ENCODE measurements at places on chromosomes 13 and 19.
A peak's percentile ranks its signal among the peaks of the same experiment; 100 is the strongest.

GRCh38 chr13:68749796-68750195 lies 1357.8 kb upstream of the ATXN8OS start:
- DNase-seq = no peak

DNA sequence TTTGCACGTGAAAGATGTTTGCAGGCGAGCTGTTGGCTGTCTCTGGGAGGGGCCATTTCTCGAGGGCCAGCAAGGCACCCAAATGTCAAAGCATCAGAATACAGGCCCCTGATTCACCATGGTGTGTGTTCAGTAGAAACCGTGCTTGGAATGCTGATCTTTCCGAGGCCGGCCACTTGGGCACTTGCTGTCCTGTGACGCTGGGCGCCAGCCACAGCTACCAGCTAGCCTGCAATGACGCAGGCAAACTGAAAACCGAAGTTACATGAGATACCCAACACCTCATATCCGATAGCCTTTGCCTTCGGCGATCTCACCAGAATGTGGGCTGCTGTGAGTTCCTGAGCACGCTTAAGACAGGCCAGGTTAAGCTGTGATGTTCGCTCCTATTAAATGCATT lies 12.0 kb downstream of the THOP1 start:
- DNase-seq = no peak

GRCh38 chr13:37479916-37480315 lies 118.7 kb downstream of the POSTN start:
- DNase-seq = no peak

DNA sequence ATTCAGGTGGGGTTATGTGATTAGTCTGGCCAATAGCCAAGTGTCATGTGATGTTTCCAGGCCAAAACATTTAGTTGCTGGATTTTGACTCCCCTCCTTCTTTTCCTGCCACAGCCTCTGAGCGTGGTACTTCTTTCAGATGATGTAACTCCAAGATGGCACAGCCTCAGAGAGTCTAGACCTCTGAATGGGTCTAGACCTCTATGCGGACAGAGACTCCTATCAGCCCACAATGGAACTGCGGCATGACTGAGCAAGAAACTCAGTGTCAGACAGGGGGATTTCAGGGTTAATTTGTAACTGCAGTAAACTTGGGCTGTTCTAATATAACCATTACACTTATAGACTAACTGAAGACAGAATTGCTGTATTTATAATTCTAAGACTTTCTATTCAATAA lies 42.6 kb upstream of the ZDHHC20 start:
- no peak for DNase-seq

- no peak for DNase-seq
These were observed 40.7 kb upstream of the SIN3B start for GRCh38 chr19:16788479-16788878.

- DNase-seq = no peak
These were observed 20.3 kb upstream of the GAS6 start for GRCh38 chr13:113883921-113884804.

DNA sequence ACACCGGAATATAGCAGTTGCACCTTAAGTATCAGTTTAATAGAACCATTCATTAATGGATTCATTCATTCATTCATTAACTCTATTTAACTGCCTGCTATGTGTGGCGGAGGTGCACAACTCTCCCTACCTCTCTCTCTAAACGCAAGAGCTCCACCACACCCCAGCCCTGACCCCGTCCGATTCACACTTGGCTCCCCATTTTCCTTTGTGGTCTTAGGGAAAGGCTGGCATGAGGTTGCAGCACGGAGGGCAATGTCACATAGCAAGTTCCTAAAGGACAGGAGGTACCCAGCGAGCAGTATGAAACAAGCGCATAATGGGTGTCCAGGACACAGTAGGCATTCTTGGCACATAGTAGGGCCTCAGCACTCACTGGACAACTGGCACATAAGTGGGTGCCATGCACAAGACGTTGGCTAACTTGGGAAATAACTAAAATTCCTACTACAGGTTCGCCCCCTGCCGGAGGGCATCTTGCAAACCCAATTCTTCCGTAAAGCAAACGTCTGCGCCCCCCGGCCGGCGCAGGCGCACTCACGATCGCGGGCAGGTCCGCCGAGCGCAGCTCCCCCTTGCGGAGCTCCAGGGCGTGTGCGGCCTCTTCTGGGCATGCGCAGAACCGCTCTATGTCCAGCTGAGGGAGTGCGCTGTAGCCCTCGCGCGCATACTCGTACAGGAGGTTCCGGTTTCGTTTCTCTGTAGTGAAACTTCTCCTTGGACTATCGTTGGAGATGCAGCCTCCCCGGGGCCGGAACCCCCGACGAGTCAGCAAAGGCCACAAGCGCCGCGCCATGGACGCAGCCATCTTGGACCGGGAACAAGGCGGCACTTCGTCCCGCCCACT lies at the start of gene SARS2:
TSS of gene SARS2 (minus strand) at position 835 of the 847 bp plus-strand sequence. CDS start at position 808, 27 bp downstream.
- DNase-seq = peak; percentile 85

- no peak for DNase-seq
These were observed 7.5 kb downstream of the RPS9 start for GRCh38 chr19:54207983-54208783.

DNA sequence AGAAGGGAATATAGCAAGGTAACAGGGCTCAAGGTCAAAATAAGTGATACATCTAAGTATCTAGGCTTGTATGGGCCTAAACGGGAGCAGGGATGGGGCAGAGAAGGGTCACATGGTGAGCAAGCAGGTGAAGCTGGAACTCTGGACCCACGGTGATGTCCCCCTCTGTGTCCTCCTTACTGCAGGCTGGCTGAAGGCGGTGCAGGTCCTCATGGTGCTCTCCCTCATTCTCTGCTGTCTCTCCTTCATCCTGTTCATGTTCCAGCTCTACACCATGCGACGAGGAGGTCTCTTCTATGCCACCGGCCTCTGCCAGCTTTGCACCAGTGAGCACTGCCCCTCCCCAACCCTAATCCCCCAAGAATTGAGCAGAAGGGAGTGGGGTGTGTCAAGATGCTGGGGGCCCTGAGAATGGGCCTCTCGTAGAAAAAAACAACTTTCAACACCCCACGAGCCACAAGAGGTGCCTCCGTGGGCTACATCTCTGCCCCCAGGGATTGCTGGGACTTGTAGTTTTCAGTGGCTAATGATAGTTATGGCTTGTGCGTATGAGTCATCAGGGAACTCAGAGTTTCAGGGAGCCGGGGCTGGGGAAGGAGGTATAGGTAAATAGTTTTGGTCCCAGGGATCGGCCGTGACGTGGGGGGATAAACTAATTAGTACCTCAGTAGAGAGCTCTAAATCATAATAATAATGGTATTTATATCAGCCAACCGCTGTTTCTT lies 4.0 kb downstream of the EMP3 start:
- DNase-seq = no peak

DNA sequence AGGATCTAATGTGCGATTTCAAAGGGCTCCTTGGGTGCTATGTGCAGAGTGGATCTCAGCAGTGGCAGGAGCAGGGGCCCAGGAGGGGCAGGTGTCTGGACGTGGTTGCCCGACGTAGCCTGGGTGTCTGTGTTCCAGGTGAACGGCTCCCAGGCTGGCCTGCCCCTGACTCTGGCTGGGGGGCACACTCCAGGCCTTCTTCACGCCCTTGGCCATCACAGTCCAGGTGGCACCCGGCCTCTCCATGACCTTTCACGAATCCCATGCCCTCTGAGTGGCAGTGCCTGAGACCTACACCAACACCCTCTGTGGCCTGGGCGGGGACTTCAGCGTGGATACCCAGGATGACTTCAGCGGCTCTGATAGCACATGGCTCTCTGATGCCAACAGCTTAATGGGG lies 11.3 kb upstream of the FXYD3 start:
- no peak for DNase-seq

GRCh38 chr13:76703621-76704288 lies 182.4 kb downstream of the KCTD12 start:
- DNase-seq = no peak

DNA sequence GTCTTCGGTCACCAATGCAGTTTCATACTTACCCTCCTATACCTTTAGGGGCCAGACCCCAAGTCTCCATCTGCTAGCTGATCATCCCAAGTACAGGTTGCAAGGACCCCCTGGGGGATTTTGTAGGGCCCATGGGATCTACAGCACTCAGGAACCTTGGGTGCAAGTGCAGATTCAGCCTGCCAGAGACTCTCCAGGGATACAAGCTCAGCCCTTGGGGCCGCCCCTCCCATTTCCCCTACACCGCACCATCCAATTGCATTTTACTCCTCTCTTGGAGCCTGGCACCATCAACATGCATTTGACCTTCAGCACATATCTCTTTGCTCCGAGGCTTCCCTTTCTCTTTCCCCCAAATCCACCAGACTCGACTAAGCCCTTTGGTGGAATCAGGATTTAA lies 154.7 kb upstream of the ZNF536 start:
- no peak for DNase-seq

DNA sequence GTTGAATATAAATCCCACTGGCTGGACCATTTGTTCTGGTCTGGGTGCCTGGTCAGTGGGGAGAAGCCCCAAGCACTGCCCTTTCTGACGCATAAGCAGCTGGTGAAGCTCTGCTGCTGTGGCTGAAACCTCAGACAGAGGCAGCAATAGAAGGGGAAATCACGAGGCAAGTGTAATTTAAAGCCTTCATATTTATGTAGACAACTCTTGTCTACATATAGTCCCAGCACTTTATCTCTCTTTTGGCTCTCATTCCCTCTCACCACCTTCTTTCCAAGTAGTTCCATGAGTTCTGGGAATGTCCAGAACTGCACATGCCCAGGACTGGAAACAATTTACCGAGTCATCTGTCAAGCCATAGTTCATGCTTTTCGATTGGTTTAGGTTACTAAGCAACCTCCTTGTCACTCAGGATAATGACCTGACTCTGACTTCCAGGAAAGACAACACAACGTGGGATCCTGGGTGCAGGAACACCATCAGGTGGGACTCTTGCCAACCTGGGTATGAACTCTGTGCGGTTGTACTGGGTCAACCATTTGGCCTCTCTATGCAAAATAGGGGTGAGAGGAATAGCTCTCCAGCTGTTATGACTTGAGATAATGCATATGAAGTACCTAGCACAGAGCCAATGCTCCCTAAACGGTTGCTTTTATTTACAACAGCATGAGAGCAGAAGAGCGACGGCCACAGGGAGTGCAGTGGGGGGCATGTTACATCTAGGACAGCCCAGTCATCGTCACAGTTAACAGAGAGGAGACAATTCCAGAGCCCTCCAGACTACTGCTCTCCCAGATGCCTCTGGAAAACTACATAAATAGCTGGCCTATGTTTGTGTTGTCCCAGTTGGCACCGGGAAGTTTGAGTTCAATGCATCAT lies 321.9 kb downstream of the FOXO1 start:
- no peak for DNase-seq

GRCh38 chr13:21884965-21885567 lies 214.2 kb downstream of the FGF9 start:
- no peak for DNase-seq

DNA sequence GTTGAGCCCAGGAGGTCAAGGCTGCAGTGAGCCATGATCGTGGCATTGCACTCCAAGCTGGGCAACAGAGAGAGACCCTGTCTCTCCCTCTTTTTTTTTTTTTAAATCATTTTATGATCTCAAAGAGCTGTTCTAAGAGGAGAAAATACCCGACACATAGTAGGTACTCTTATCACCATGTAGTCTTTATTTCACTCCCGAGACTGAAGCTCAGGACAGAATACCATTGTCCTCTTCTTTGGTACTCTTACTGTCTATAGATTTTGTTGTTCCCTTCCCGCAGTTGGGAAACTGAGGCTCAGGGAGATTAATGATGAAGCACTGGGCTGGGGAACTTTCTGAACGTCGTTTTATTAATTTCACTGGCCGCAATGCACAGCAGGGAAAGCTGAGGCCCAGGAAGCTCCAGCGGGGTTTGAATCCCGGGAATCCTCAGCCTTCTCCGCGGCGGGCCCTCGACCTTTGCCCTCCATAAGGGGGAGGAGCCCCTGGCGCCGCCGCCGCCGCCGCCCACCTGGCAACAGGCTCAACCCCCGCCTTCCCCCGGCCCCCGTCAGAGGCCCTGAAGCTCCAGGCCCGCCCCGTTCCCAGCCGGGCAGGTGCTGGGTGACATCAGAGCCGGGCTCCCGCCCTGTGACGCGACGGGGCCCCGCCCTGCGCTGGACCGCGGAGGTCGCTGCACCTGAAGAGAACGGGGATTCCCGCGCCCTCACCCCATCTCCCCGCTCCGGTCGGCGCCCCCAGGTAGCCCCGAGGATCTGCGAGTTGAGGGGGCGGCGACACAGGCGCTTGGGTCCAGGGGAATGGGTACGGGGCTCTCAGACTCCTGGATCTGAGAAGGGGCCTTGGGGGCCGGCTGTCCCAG lies 1.6 kb downstream of the MYH14 start:
- DNase-seq = no peak
